Posterior vena cava (tissue), 2 donors: ENCODE measurements at places on chromosomes 7 and 10.

- no peak for DNase-seq
Observed at GRCh38 chr10:94105226-94105625, 111.5 kb downstream of the PLCE1 start.

DNA sequence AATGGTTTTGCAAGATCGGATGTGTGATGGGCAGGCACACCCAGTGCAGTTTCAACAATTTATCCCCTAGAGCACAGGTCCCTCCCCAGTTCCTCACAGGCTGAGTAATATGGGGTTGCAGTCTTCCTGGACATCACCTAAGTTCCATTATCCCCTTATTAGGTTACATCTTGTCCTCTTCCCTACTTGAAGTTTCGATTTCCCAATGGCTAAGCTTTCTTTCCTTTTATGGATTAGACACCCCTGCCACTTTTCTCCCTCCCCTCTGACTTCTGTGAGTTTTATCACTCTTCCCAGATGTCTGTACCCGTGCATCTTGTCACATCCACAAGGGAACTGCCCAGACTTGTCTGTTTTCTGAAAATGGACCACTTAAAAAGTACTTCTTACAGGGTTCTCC lies 2.4 kb upstream of the NIPSNAP2 start:
- DNase-seq: no peak

- DNase-seq: no peak
Observed at GRCh38 chr7:107932805-107933204, 41.8 kb downstream of the DLD start.

DNA sequence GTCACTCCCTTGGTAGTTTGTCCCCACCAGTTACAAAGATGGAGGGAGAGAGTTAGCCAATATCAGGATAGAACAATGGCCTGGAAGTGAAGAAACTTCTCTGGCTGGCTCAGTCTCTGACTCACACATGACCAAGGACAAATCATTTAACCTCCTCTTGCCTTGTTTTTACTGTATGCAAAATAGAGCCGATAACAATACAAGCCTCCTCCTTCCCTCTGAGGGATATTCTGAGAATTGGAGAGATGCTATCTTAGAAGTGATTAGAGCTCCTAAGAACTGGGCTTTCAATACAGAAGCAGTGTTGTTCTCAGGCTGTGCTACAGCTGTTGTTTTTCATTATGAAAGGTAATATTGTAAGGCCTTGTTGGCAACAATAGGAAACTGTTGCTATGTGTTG lies 87.7 kb upstream of the EGR2 start:
- no peak for DNase-seq
